ENCODE measurements at places on chromosomes 13 and 19.

- DNase-seq = no peak
Measured at GRCh38 chr13:30731361-30732045, 3.8 kb upstream of the ALOX5AP start.

DNA sequence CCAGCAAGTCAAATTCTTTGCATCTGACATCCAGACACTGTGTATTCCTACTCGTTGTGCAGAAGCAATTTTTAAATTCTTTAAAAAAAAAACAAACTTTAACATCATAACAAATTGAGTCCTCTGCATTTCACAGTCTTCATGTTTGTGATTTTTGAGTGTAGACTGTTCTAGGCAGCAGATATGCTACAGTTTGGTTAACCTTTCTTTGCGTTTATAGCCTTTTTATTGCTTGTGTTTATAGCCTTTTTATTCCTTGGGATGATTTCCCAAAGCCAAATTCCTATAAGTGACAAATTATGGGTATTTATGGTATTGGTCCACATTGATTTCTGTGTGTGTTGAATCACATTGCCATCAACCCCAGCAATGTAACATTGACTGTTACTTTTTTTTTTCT, 14.9 kb upstream of the RNF113B start:
- no peak for DNase-seq

GRCh38 chr13:71417205-71417604, 449.8 kb downstream of the DACH1 start:
- no peak for DNase-seq

- DNase-seq = no peak
Measured at GRCh38 chr19:16207490-16208025, 9.8 kb downstream of the AP1M1 start.

DNA sequence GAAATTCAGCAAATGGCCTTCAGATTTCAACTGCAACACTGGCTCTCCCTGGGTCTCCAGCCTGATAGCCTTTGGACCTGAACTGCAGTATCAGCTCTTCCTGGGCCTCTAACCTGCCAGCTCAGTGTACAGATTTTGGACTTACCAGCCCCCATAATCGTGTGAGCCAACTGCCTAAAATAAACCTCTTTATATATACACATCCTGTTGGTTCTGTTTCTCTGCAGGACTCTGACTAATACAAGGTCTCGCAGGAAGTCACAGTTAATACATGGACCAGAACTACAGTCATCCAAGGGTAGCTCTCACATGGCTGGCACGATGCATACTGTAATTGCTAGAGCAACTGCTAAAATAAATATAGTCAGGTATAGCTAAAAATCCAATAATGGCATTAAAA, 85.1 kb downstream of the KATNAL1 start:
- DNase-seq = no peak

- peak; percentile 68 for DNase-seq
Measured at GRCh38 chr19:48859711-48860572, 8.5 kb downstream of the PLEKHA4 start.

- no peak for DNase-seq
Measured at GRCh38 chr13:102237230-102237629, 164.6 kb downstream of the FGF14 start.

DNA sequence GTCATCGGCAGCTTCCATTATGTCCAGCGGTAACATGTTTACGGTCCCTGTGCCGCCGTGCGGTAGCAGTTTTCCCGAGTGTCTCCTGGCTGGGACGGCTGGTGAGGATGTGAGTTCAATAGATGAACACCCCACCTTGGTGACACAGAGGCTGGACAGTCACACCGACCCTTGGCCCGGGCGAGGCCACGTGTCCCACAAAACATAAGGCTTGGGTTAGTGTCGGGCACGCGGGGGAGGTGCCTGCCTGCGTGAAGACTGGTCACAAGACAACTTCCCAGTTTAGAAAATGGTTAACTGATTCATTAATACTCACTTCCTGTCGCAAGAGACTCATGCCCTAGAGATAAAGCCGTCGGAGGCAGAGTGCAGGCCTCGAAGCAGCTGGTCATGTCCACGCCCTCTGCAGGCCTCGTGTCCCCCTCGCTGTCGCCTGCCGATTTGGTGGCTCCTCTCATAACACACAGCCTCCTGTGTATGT, 17.2 kb downstream of the RASA3 start:
- DNase-seq = no peak

DNA sequence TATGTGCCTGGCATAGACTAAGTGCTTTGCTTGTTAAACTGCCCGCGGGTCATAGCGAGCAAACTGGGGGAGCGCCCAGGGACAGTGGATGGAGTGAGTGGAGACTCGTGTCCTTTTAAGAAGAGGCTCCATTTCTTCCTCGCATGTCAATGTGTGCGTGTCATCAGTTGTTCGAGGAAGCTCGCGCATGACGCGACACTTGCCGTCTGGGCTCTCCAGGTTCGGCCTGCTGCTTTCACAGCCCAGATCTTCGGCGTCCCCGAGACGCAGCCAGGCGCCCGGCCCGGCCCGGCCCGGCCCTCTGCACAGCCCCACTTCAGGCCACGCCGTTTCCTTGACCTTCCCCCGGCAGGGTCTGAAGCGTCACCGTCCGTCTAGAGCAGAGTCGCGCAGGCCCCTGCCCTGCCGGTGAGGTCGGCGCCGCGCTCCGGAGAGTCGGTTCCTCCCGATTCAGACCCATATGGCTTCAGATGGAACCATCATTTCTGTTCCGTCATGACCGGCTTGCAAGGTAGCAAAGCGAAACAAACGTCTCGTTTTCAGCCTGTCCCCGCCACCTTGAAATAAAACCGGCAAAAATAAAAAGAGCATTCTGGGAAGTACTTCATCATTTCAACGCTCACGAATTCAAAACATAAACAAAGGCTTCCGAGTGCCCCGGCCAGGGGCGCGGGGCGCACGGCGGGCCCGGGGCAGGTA, 599 bp upstream of the ARHGEF7 start:
- DNase-seq = peak; percentile 27

- DNase-seq = no peak
Measured at GRCh38 chr13:34767778-34768177, 174.3 kb upstream of the NBEA start.

- no peak for DNase-seq
Measured at GRCh38 chr19:31331536-31331935, 17.7 kb downstream of the TSHZ3 start.

DNA sequence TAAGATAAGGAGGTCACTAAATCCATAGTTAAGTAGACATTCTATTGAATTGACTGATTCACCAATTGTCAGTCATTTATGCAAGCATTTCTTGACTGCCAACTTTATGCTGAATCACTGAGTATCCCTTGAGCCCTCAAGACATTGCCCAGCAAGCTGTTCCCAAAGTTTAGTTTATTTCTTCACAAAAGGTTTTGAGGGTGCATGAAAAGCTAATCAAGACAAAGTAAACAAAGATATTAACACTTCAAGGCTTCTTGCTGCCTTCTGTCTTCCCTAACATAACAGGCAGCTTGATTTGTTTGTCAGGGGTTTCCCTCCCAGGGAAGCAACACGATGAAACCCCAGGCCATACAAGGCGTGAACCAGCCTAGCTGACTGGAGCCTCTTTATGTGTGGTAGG, 374.4 kb downstream of the SPRY2 start:
- no peak for DNase-seq

GRCh38 chr13:77360032-77360685, 33.3 kb upstream of the MYCBP2 start:
- no peak for DNase-seq

- DNase-seq = no peak
Measured at GRCh38 chr13:76638882-76639281, 247.3 kb downstream of the KCTD12 start.

GRCh38 chr13:43744261-43745031, 42.3 kb downstream of the ENOX1 start:
- DNase-seq = no peak

DNA sequence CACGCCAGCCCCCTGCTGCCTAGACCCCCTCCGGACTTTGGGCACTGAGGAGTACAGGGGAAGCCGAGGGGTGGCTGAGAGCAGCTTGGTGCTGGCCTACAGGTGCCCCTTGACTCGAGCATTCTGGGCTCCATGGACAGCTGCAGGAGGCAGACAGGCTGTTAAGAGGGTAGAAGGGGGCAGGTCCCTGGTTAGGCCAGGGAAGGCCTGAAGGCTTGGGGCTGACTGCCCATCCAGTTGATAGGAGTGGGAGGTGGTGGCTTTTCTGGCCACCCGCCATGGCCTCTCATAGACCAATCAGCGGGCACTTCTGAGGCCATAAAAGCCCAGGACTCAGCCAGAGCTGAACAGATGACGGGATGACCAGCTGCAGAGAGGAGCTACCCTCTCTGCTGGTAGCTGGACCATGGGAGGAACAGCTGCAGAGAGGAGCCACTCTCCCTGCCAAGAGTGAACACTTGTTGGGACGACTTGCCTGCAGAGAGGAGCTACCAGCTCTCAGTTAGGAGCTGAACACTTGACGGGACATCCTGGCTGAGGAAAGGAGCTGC, 10.7 kb upstream of the SUPT20H start:
- no peak for DNase-seq

- DNase-seq = peak; percentile 71
Measured at GRCh38 chr19:1250437-1251260, 2.3 kb downstream of the MIDN start.

- DNase-seq = no peak
Measured at GRCh38 chr13:100989392-100989791, 314.8 kb upstream of the TMTC4 start.

DNA sequence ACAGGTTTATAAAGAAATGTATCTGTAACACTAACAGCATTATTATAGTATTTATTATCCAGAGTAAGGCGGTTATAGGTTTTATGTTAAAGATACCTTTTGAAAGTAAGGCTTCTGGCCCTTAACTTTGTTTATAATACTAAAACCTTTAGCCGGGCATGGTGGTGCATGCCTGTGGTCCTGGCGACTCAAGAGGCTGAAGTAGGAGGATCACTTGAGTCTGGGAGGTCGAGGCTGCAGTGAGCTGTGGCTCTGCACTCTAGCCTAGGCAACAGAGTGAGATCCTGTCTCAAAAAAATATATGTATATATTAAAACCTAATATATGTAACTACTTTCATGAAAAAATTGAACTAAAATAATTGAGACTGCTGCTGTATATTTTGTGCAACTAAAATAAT, 98.7 kb upstream of the KLF5 start:
- DNase-seq = no peak

GRCh38 chr19:35414442-35414841, 33.6 kb upstream of the FFAR2 start:
- no peak for DNase-seq

GRCh38 chr13:38590230-38590629, 96.6 kb upstream of the FREM2 start:
- DNase-seq = no peak

DNA sequence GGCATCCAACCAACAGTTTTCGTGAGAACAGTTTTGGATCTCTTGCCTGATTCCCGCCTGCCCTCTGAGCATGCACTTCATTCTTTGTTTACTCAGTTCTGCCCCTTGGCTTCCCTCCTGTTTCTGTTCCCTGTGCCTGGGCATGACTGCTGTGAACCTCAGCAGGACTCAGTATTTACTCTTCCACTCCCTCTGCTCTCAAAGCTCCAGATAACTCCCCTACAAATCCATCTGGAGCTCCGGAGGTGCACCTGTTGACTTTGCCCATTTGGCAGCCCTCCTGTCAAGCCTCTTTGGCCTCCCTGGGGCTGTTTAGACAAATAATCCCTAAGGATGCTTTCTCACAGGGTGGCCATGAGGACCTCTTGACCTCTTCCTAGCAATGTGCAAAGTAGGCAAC, 34.2 kb upstream of the ARGLU1 start:
- DNase-seq = no peak

- no peak for DNase-seq
Measured at GRCh38 chr19:19948800-19949199, 48.1 kb downstream of the ZNF93 start.
